ENCODE measurements at places on chromosomes 11 and 22. TPM values are rescaled to one million over a fixed set of nuclear protein-coding genes. Genes with fewer than 3 reads are reported as not detected.

SCGB1A1 gene
- total RNA-seq = not detected

P2RY2 gene
- 0.57 TPM for total RNA-seq

TESMIN gene
- 0.57 TPM for total RNA-seq

CARD10 gene
- total RNA-seq = 2.8 TPM

CBL gene
- total RNA-seq = 12.7 TPM

ROBO3 gene
- 9.0 TPM for total RNA-seq

APOL5 gene
- total RNA-seq = not detected

FOXRED2 gene
- total RNA-seq = 18.8 TPM

KRTAP5-9 gene
- not detected for total RNA-seq

OR8D1 gene
- total RNA-seq = not detected

NAV2 gene
- total RNA-seq = 13.7 TPM

PARVA gene
- total RNA-seq = 60.2 TPM

NAALADL1 gene
- total RNA-seq = 11.0 TPM

USP47 gene
- total RNA-seq = 75.4 TPM

EED gene
- 6.6 TPM for total RNA-seq

MS4A6A gene
- total RNA-seq = not detected

MCHR1 gene
- 0.29 TPM for total RNA-seq

TOMM22 gene
- 79.6 TPM for total RNA-seq

APOBEC3A gene
- total RNA-seq = not detected

DEUP1 gene
- total RNA-seq = not detected

UBASH3B gene
- 17.5 TPM for total RNA-seq

DNAJB13 gene
- not detected for total RNA-seq

BID gene
- 21.0 TPM for total RNA-seq

DEAF1 gene
- total RNA-seq = 39.2 TPM

MEI1 gene
- total RNA-seq = 6.7 TPM

RASD2 gene
- not detected for total RNA-seq

ST13 gene
- 126 TPM for total RNA-seq

MYO7A gene
- 0.22 TPM for total RNA-seq

ISX gene
- total RNA-seq = not detected

PHF21B gene
- total RNA-seq = not detected

TSGA10IP gene
- not detected for total RNA-seq

APOBEC3G gene
- total RNA-seq = 12.7 TPM

CHRM1 gene
- not detected for total RNA-seq

MIAT gene
- 1.1 TPM for total RNA-seq

SPTBN2 gene
- total RNA-seq = 0.14 TPM

OR52K2 gene
- not detected for total RNA-seq

ALKBH3 gene
- 35.0 TPM for total RNA-seq
